ENCODE measurements at places on chromosomes 12 and 14.

- no peak for DNase-seq
Observed at GRCh38 chr12:4431866-4432265, 13.7 kb downstream of the FGF6 start.

GRCh38 chr12:49284672-49285071, 10.3 kb upstream of the PRPH start:
- DNase-seq: no peak

GRCh38 chr14:92728759-92729364, 19.6 kb downstream of the LGMN start:
- no peak for DNase-seq

DNA sequence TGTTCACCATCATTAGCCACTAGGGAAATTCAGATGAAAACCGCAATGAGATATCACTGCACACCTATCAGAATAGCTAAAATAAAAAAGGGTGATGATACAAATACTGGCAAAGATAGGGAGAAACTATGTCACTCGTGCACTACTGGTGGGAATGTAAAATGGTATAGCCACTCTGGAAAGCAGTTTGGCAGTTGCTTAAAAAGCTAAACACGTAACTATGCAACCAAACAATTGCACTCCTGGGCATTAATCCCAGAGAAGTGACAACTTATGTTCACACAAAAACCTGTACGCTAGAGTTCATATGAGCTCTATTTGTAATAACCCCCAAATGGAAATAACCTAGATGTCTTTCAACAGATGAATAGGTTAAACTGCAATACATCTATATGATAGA, 35.4 kb downstream of the GPR135 start:
- DNase-seq: no peak

GRCh38 chr12:131918311-131919050, 10.6 kb upstream of the PUS1 start:
- DNase-seq: no peak

GRCh38 chr12:11542599-11542998, 106.9 kb upstream of the ETV6 start:
- DNase-seq: no peak

DNA sequence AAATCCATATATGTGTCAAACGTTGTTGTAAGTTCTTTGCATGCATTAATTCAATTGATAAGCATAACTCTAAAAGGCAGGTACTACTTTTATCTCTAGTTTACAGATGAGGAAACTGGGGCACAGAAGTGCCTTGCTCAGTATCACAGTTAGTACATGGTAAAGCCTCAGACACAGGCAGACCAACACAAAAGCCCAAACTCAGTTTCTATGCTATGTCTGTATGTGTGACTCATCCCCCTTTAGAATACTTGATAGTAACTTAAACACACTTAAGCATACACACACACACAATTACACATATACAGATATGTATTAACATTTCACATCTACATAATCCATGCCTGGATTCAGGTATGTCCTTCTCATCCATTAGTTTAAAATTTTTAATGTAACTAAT, 88.0 kb downstream of the EPS8 start:
- DNase-seq: no peak

- no peak for DNase-seq
Observed at GRCh38 chr12:94595152-94595551, 55.2 kb downstream of the TMCC3 start.

GRCh38 chr14:39474416-39474911, 42.2 kb upstream of the FBXO33 start:
- no peak for DNase-seq

DNA sequence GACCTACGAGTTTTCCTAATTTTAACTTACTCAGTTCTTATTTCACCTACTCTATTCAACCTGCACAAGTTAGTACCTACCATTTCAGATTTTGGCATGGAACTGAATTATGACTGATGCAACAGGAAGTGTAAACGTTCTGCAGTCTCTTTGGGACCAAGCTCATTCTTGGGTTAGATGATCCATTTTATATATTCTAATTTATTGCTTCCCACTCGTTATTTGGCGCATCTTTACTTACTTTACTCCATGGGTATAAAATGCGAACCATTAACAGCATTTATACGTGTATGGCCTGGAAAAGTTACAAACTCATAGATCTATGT, 1.0 kb upstream of the EML1 start:
- DNase-seq: no peak

- no peak for DNase-seq
Observed at GRCh38 chr12:64006211-64006825, 161.8 kb downstream of the SRGAP1 start.

GRCh38 chr14:93106541-93107156, 9.1 kb downstream of the ITPK1 start:
- DNase-seq: no peak

GRCh38 chr12:127820271-127820670, 446.7 kb upstream of the TMEM132C start:
- no peak for DNase-seq

DNA sequence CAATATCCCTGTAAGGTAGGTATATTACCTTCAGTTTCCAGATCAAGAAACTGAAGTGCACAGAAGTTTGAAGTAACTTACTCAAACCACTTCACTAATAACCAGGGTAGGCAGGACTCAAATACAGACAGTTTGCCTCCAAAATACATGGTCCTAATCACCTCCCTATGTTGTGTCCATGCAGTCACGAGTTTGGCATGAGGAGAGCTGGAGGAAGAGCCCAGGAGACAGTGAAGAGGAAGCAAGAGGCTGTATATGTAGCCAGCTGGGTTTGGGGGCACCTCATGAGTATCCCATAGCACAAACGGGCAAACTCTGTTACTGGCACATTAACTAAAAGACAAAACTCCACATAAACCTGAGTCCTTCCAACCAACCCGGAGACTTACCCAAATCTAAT, 79.2 kb downstream of the DUSP16 start:
- no peak for DNase-seq

GRCh38 chr12:1884651-1885050, 33.8 kb downstream of the CACNA2D4 start:
- no peak for DNase-seq

- DNase-seq: no peak
Observed at GRCh38 chr14:33359288-33359881, 420.7 kb downstream of the NPAS3 start.

DNA sequence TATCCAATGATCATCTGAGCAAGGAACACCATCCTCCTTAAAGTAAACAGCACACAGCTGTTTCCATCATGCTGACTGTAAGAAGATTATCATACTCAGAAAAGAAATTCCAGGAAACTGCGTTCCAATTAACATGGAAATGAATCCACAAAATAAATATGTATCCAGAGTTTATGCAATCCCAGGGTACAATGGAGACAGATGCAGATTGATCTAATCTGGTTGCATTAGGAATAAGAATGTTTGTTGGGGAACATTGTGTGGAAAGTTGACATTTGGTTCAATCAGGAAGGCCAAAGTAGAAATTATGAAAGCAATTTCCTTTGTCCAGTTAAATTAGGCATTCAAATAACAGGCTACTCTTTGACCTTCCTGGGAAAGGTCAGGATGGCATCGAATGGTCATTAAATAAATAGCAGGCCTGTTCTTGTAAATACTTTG, 236.9 kb upstream of the AMIGO2 start:
- DNase-seq: no peak

DNA sequence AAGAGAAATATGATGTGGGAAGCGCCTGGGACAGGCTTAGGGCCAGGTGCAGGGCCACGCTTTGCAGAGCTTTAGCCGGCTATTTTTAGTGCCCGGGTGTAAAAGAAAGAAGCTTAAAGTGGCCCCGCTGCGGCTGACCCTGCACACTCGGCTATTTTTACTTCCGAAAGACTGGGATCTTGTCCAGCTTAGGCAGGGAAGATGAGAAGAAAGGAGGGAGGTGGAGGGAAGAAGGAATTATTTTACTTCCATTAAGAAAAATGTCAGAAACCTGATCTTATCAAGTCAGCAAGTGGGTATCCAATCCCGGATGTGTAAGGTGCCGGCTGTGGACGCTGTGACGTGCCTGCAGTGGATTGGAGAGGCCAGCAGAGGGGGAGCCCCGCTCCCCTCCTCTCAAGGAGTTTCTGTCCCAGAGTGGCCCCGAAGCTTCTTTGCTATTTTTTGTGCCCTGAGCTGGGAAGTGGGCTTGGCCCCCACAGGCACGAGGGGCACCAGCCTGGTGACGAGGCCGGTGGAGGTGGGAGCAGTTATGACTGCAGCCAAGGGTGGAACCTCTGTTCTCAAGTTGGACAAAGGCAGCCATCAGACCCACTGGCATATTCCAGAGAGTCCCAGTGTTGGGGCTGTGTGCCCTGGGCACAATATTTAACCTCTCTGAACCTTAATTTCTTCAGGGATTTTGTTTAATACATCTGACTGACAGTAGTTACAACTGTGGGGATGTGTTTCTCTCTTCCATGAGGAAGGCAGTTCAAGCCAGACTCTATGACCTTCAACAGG, 97.7 kb downstream of the ESRRB start:
- DNase-seq: no peak
